ENCODE measurements at places on chromosomes 16 and 17.

DNA sequence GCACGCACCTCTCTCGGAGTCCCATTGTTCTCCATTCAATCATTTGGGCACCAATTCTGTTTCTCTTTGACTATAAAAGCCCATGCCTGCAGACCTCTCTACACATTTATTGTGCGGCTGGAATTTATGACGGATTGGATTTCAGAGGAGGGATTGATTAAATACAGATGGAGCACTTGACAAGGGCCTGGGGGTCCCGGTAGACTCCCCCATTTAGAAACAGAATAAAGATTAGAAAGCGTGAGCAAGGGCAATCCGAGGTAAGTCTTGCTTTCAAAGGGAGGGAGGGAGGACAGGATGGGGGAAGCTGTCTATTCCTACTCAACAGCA is 15.1 kb upstream of the PITPNM3 start:
- H3K27me3 ChIP-seq, result no peaks in the 10 kb centered on the region
- H3K4me3 ChIP-seq, result no peak overlapping the region
- H3K4me1 ChIP-seq, result peaks cover 20% of the 10 kb centered on the region
- no peak overlapping the region for H3K27ac ChIP-seq
- H3K36me3 ChIP-seq, result no peaks in the 10 kb centered on the region

DNA sequence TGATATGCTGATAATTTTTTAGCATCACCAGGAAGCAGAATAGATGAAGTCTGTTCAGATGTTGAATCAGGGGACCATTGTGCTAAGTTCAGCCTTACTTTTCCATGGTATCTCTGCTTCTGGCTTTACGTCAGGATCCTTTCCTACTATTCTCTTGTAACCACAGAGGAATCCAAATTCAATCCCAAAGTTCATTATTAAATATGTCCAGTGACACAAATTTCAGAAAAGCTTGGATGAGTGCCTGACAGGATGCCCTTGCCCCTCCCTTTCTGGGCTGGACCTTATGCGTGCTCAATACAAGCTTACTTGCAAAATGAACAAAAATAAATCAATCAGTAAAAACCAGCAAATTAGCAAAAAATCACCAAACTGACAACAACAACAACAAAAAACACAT is 37.6 kb upstream of the ADORA2B start:
- no peak overlapping the region for H3K27ac ChIP-seq
- H3K36me3 ChIP-seq, result no peaks in the 10 kb centered on the region
- DNase-seq, result no peak
- no peaks in the 10 kb centered on the region for H3K4me1 ChIP-seq
- no peaks in the 10 kb centered on the region for H3K27me3 ChIP-seq
- H3K4me3 ChIP-seq, result no peak overlapping the region

DNA sequence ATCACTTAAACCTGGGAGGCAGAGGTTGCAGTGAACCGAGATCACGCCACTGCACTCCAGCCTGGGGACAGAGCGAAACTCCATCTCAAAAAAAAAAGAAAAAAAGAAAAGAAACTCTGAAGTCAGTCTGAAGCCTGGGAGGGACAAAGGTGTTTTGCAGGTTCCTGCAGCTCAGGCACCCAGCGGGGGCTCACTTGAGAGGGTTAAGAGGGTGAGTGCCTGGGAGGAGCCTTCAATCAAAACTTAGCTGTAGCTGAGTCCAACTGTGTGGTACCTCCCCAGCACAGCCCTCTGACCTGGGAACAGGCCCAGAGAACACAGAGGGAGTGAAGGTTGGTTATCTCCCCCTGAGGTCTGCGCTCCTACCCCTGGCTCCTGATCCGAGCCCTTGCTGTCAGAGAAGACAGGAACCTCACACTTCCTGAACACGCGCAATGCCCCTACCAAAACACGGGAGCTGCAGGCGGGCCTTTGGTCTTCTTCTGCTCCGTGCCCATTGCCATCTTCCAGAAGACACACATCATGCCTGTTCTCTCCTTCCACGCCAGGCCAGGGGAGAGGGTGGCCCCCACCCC is 20.4 kb upstream of the ZC3H18 start:
- no peak for DNase-seq
- no peak overlapping the region for H3K4me3 ChIP-seq
- H3K36me3 ChIP-seq, result no peaks in the 10 kb centered on the region
- H3K4me1 ChIP-seq, result no peaks in the 10 kb centered on the region
- H3K27me3 ChIP-seq, result no peaks in the 10 kb centered on the region
- H3K27ac ChIP-seq, result no peak overlapping the region

DNA sequence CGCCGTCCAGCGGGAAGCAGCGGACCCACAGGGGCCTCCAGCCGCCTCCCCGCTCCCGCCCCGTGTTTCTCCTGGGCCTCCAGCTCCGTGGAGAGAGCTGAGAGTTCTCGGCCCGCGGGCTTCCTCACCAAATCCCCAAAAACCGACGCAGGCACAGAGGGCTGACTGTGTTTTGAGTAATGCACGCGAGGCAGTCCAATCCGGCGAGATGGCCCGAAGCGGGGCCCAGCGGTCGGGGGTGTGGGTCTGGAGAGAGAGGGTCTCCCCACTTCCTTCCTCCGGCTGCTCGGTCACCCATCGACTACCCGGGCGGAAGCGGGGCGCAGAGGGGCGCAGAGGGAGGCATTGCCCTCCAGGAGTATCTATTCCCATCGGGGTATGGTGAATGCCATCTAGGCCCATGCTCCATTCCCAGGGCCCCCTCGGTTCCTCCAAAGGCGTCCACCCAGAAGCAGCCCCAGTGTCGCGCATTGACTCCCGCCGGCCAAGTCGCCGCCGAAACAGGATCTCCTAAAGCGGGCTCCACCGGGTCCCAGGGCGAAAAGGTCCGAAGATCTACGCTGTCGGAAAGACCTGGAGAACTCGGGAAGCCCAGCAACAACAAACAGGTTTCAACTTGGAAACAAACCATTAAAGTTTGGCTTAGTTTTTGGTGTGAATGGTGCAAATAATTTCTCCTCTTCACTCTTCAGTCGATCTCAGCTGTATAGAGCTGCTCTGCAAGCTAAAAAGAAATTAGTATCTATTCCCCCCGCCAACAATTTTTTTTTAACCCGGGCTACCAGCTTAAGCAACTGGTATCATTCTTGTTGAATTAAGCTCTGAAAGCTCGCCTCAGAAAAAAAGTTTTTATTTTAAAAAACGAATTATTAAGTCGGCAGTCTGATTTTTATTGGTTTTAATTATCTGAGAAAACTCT is 19.2 kb upstream of the HOXB13 start:
- peaks cover 76% of the 10 kb centered on the region for H3K27me3 ChIP-seq
- H3K27ac ChIP-seq, result no peak overlapping the region
- DNase-seq, result no peak
- H3K4me3 ChIP-seq, result no peak overlapping the region

DNA sequence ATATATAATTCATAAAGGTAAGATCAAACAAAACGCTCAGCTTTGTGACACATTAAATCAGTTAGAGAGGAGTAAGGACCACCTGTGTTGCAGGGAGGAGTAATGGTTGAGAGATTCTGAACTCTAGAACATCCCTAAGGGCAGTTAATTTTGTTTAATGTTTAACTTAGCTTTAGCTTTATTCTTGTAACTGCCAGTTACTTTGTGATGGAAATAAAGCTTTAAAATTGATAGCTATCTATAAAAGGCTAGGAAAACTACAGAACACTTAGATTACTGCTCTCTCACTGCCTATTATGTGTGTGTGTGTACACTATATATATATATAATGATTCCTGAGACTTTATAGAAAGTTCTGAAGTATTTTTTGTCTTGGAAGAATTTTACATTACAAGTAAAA is 37.8 kb downstream of the PTRH2 start:
- no peak overlapping the region for H3K27ac ChIP-seq
- no peaks in the 10 kb centered on the region for H3K4me1 ChIP-seq
- H3K27me3 ChIP-seq, result no peaks in the 10 kb centered on the region
- H3K36me3 ChIP-seq, result peaks cover 46% of the 10 kb centered on the region
- DNase-seq, result no peak
- no peak overlapping the region for H3K4me3 ChIP-seq

- H3K27ac ChIP-seq, result peak overlapping the region; percentile 80
- DNase-seq, result peak; percentile 83
- no peaks in the 10 kb centered on the region for H3K27me3 ChIP-seq
- peaks cover 46% of the 10 kb centered on the region for H3K4me1 ChIP-seq
- peaks cover 40% of the 10 kb centered on the region for H3K36me3 ChIP-seq
Observed at GRCh38 chr16:84976644-84977400, 34.5 kb downstream of the ZDHHC7 start.

- no peaks in the 10 kb centered on the region for H3K27me3 ChIP-seq
- no peaks in the 10 kb centered on the region for H3K4me1 ChIP-seq
- no peak overlapping the region for H3K27ac ChIP-seq
- no peak overlapping the region for H3K4me3 ChIP-seq
- H3K36me3 ChIP-seq, result no peaks in the 10 kb centered on the region
Observed at GRCh38 chr17:51135956-51136355, 15.3 kb upstream of the SPAG9 start.

DNA sequence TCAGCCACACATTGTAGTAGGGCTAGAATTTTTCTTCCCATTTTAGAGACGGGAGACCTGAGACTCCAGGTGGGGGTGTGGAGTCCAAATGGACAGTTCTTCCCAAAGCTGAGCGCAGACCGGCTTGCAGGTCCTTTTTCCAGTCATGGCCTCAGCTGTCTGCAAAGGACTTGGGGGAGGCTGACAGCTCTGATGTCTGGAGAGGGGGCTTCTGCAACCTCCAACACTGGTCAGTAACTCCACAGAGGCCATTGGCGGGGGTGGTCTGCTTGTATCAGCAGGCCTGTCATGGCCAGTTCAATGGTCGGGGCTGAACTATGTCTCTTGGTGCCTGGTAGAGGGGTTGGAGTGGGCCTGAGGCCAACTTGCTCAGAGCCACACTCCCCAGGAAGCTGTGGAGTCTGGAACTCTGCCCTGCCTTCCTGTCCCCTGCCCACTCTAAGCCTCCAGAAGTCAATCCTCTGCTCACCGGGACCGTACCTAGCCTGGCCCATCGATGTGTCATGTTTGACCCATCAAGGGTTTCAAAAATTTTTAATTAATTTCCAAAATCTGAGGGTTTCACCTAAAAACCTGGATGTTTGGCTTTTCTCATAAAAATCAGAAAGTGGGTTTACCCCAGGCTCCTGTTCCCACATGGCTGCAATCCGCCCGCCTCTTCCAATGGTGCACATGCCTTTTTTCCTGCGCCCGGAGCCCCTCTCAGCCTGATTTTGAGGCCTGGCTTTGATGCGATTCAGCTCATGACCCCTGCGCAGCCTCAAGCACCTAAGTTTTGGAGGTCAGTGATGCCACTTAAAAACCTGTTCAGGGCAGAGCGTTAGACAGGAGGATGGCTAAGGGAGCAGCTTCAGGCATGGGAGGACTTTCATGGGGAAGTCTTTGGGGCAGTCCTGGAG is 39.9 kb downstream of the SNX20 start:
- H3K4me1 ChIP-seq, result no peaks in the 10 kb centered on the region
- H3K4me3 ChIP-seq, result no peak overlapping the region
- H3K36me3 ChIP-seq, result no peaks in the 10 kb centered on the region
- H3K27me3 ChIP-seq, result no peaks in the 10 kb centered on the region
- no peak overlapping the region for H3K27ac ChIP-seq

- H3K4me1 ChIP-seq, result no peaks in the 10 kb centered on the region
- no peak for DNase-seq
- no peak overlapping the region for H3K4me3 ChIP-seq
Observed at GRCh38 chr17:57939797-57940196, 15.4 kb downstream of the CUEDC1 start.

GRCh38 chr16:54422159-54422558 is 135.6 kb upstream of the IRX3 start:
- no peak overlapping the region for H3K4me3 ChIP-seq
- H3K27ac ChIP-seq, result no peak overlapping the region
- DNase-seq, result no peak
- H3K27me3 ChIP-seq, result no peaks in the 10 kb centered on the region
- no peaks in the 10 kb centered on the region for H3K36me3 ChIP-seq

DNA sequence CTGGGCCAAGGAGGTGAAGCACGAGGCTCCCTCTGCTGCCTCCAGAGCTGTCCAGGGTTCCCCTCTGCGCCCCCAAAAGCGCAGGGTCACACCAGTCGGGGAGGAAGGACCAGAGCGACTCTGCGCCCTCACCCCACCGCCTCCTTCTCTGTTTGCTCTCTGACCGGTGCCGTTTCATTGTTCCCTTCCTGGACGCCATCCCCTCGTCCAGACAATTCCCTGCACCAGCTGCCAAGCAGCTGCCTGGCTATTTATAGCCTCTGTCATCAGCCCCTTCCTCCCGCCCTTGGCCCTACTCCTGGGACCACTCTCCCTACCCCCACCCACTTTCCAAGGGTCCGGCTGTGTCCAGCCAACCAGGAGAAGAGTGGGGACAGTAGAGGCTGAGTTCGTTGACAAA is 68.8 kb upstream of the CREBBP start:
- H3K27me3 ChIP-seq, result no peaks in the 10 kb centered on the region
- H3K4me1 ChIP-seq, result peaks cover 44% of the 10 kb centered on the region
- peak overlapping the region; percentile 70 for H3K27ac ChIP-seq
- no peaks in the 10 kb centered on the region for H3K36me3 ChIP-seq
- H3K4me3 ChIP-seq, result no peak overlapping the region
- peak; percentile 65 for DNase-seq

- H3K27ac ChIP-seq, result no peak overlapping the region
- peak; percentile 70 for DNase-seq
- no peak overlapping the region for H3K4me3 ChIP-seq
- no peaks in the 10 kb centered on the region for H3K4me1 ChIP-seq
Observed at GRCh38 chr17:74042744-74043486, 160.6 kb upstream of the RPL38 start.

GRCh38 chr16:85798283-85798776 is 1.0 kb downstream of the EMC8 start:
- peaks cover 23% of the 10 kb centered on the region for H3K4me1 ChIP-seq
- DNase-seq, result no peak
- H3K27ac ChIP-seq, result peak overlapping the region; percentile 99
- peak overlapping the region; percentile 76 for H3K4me3 ChIP-seq

- no peaks in the 10 kb centered on the region for H3K4me1 ChIP-seq
- H3K36me3 ChIP-seq, result no peaks in the 10 kb centered on the region
- H3K4me3 ChIP-seq, result no peak overlapping the region
- no peak overlapping the region for H3K27ac ChIP-seq
Observed at GRCh38 chr16:20430948-20431347, 20.4 kb upstream of the ACSM2A start.

GRCh38 chr17:40779181-40779909 is 3.0 kb downstream of the KRT27 start:
- H3K36me3 ChIP-seq, result no peaks in the 10 kb centered on the region
- no peak overlapping the region for H3K4me3 ChIP-seq
- peaks cover 7% of the 10 kb centered on the region for H3K27me3 ChIP-seq
- no peak for DNase-seq
- H3K27ac ChIP-seq, result no peak overlapping the region

DNA sequence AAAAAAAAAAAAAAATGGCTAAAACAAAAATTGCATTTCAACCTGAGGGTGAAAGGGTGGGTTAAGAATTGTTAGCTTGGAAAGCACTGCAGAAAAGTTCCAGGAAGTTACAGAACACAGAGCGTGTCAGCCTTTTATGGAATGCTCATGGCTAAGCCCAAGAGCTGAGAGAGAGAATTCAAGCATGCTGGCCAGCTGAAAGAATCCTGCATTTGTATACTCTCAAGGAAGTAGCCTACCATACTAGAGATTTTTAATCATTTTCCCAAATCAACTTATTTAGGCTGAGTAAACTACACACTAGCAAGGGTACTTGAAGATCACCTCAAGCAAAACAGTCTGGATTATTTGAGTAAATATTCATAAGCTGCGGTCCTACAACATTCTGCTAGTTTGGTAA is 153.9 kb downstream of the KCNJ2 start:
- no peaks in the 10 kb centered on the region for H3K27me3 ChIP-seq
- peaks cover 11% of the 10 kb centered on the region for H3K4me1 ChIP-seq
- DNase-seq, result no peak

GRCh38 chr17:74217888-74218287 is 4.5 kb downstream of the TTYH2 start:
- H3K27ac ChIP-seq, result no peak overlapping the region
- H3K4me1 ChIP-seq, result peaks cover 16% of the 10 kb centered on the region
- peaks cover 5% of the 10 kb centered on the region for H3K36me3 ChIP-seq
- no peaks in the 10 kb centered on the region for H3K27me3 ChIP-seq

Measured in sigmoid colon (tissue), 7 donors.